ENCODE measurements at places on chromosomes 12 and 14.
A peak's percentile ranks its signal among the peaks of the same experiment; 100 is the strongest.

DNA sequence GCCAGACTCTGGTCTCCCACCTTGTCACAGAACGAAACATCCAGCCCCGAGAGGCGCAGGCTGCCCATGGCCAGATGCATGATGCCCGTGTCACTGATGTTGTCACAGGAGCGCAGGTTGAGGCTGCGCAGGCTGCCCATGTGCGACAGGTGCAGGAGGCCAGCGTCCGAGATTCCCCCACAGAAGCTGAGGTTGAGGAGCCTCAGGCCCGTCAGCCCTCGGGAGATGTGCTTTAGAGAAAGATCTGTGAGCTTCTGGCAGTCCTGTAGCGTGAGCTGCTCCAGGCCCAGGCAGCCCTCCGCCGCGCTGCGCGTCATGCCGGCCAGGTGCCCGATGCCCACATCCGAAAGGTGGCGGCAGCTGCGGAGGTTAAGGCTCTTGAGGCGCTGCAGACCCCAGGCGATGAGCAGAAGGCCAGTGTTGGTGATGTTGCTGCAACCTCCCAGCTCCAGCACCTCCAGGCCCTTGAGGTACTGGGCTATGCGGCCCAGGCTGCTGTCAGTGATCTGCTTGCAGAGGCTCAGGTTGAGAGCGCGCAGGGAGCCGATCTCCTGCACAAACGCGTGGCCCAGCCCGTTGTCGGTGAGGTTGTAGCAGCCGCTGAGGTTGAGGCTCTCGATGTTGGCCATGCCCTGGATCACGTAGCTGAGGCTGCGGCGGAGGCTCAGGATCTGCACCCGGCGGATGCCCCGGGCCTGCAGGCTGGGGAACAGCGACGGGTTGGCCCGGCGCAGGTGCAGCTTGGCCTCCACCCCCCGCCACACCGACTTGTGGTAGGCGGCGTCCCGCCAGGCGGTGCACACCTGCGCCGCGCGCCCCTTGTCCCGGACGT lies 991 bp downstream of the FBXL14 start:
- peak; percentile 51 for DNase-seq

GRCh38 chr12:111412830-111413441 lies 7.2 kb downstream of the SH2B3 start:
- no peak for DNase-seq

DNA sequence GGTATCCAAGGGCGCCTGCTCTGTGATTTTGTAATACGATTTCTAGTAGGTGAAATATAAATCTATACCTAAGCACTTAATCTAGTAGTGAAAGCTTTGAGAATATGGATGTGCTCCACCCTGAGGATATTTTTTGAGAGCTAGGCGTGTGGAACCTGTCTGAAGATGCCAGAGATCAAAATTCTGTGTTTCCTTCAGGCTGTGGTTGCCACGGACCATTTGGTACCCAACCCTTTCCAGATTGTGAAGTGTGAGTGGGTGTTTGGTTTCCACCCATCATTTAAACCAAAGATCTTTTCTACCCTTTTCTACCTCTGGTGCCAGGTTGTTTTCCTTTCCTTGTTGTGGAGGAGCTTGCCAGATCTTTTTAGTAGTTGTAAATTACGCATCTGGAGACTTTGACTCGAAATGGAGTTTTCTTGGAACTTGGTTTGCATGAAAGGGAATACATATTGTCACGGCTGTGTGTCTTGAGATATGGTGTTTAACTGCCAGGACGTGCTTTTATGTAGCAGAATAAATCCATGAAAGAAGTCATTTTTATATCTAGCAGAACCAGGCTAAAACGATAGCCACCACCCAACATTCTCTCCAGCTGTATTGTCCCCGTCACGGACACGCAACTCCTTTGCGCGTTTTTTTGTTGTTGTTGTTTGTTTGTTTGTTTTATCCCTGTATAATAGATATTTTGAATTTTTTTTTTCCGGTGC lies 2.2 kb downstream of the LRFN5 start:
- DNase-seq: no peak

- no peak for DNase-seq
These were observed 274.9 kb downstream of the EMP1 start for GRCh38 chr12:13471471-13471870.

GRCh38 chr12:31951008-31951407 lies 8.2 kb upstream of the RESF1 start:
- no peak for DNase-seq

GRCh38 chr14:55071870-55072640 lies 20.6 kb downstream of the MAPK1IP1L start:
- peak; percentile 58 for DNase-seq

DNA sequence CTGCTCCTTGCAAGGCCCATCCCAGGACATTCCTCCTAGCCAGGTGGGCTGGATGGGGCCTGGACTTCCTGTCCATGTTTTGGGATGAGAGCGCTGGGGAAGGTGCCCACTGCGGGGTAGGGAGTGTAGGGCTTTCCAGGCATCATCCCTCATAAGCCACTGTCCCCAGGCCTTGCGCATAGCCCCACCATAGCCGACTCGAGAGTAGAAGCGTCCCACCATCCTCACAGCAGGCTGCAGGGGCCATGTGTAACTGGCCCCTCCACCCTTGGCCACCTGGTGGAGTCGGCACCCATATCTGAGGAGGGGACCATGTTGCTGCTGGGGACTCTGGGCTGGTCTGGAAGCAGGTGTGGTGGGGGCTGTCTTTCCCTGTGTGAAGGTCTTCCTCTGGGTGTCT lies 30.5 kb downstream of the SH2B3 start:
- no peak for DNase-seq

DNA sequence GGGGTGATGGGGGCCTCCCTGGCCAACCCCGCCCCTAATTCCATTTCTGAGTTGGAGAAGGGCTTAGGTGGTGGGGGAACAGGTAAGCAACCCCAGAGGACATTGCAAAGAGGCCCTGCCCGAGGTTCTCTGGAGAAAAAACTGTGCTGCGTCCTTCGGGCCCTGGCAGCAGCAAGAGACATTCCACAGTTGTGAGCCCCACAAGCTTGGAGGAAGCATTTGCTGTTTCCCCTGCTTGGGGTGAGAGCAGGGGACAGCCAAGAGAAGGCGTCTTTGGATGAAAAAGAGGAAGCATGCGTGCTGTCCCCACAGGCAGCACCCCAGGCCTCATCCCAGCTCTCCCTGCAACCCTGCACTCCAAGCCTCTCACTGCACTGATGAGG lies 1.3 kb downstream of the BDKRB2 start:
- no peak for DNase-seq
